T-helper 2 cell treated with Interferon-gamma antibody and Interleukin-4, amounts not matched to agents 100 ng/mL and 5 ng/mL, for 36 hours (primary cell): ENCODE measurements at places on chromosomes 6 and 20. TPM values are rescaled to one million over a fixed set of nuclear protein-coding genes. Genes with fewer than 3 reads are reported as not detected.

ROS1 gene
- total RNA-seq, result not detected in 2 replicates

ARMC12 gene
- 0.86 and 0.91 TPM in 2 replicates for total RNA-seq

EPB41L1 gene
- total RNA-seq, result 0.45 TPM in 1 of 2 replicates, not detected in the other

TMEM151B gene
- total RNA-seq, result not detected in 2 replicates

SEL1L2 gene
- total RNA-seq, result not detected in 2 replicates

SIM1 gene
- total RNA-seq, result 0.07 and 0.16 TPM in 2 replicates

RCAN2 gene
- total RNA-seq, result 0.14 TPM in 1 of 2 replicates, not detected in the other

FOXC1 gene
- total RNA-seq, result not detected in 2 replicates
